ENCODE measurements at places on chromosomes 7 and 10.

DNA sequence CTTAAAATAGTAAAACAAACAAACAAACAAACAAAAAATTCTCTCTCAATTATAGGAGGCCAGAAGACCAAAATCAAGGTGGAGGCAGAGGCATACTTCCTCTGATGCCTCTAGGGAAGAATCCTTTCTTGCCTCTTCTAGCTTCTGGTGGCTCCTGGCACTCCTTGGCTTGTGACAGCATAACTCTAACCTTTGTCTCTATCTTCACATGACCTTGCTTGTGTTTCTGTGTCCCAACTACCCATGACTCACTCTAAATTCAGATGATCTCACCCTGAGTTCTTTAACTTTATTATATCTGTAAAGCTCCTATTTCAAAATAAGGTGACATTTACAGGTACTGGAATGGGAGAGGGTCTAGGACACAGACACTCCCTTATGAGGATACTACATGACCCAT lies 88.3 kb upstream of the ANTXRL start:
- no peak for DNase-seq

GRCh38 chr7:93890464-93891068 lies at the start of gene TFPI2:
Gene TFPI2 (minus strand): TSS chr7:93890753. CDS start chr7:93890678, 75 bp downstream.
- peak; percentile 44 for DNase-seq

DNA sequence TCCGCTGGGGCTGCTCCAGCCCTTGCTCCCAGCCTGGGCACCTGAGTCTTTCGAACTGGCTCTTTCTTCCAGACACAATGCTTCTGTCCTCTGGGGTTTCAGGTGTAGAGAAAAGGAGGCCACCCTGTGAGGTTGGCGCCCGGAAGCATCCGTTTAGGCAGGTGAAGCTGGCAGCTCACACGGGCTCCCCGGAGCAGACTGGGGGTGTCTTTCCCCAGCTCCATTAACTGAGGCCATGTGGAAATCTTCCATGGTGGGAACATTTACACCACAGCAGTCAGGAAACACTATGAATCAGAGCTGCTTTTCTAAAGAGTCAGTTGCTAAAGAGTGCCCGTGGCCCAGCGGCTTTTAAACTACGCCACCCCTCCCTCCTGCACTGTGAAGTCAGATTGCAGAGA lies 29.2 kb downstream of the PRKAG2 start:
- DNase-seq = no peak

DNA sequence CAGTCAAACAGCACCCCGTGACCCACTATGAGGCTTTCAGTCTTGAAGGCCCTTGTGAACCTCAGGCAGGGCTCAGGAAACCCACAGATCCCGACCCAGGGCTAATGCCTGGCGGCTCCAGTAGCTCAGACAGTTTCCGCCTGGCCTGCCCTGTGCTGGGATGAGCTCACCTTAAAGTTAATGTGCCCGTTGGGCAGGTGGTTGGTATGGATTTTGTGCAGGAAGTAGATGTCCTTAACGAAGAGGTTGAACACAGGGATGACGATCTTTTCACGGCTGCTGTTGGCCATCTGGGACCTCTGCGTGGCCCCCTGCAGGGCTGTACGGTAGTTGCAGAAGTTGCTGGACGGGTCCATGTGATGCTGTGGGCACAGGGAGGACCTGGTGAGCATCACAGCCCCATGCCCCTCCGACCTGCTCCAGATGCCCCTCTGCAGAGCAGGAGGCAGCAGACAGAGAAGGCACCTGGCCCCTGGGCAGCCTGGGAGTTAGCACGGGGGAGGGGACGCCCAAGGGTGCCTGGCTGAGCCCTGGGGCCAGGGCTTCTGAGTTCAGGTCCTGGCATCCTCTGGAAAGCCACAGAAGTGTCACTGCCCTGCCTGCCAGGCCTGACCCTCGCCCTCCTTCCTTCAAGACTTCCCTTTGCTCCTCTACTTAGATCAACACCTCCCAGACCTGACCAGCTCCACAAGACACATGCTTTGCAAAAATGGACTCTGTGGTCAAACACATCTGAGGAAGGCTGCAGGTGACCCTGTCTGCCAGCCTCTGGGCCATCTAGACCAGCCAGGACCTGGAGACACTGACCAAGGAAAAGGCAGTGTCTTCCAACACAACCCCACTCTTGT lies 59.8 kb downstream of the CSGALNACT2 start:
- DNase-seq = peak; percentile 37

- peak; percentile 24 for DNase-seq
Observed at GRCh38 chr7:108322925-108323832, 133.1 kb downstream of the NRCAM start.

DNA sequence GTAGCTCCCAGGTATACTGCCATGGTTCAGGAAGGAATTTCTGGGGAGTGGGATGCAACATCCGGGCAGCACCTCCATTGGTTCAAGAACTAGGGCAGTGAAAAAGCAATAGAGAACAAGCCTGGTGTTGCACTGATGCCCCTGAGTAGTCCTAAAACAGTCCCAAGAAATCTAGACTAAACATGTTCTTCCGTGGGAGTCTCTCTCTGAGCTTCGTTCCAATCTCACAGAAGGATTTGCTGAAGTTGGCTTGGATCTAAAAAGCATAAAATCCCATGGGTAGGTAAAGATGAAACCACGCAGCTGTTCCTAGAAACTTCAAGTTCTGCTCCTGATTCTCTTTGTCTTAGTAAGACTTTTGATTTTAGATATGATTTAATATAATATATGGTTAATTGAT lies 154.5 kb downstream of the PLXDC2 start:
- no peak for DNase-seq

- DNase-seq = no peak
Observed at GRCh38 chr10:517241-517830, 172.1 kb downstream of the DIP2C start.
